ENCODE measurements at places on chromosomes 1 and 21.
A peak's percentile ranks its signal among the peaks of the same experiment; 100 is the strongest.

DNA sequence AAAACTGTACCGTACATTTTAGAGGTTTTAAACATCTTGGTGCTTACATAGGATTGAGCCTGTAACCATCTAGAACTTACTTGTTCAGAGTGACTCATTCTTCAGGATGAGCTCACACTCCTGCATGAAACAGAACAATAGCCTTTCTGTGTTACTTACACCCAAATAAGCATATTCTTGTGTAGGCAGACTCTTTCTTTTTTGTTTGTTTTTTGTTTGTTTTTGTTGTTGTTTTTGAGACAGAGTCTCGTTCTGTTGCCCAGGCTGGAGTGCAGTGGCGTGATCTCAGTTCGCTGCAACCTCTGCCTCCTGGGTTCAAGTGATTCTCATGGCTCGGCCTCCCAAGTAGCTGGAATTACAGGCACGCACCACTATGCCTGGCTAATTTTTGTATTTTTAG lies 3.8 kb upstream of the CA6 start:
- no peak for DNase-seq

- DNase-seq = peak; percentile 86
Measured at GRCh38 chr1:32249831-32250525, 1.1 kb upstream of the LCK start.

- no peak for DNase-seq
Measured at GRCh38 chr21:36630485-36631206, 68.3 kb upstream of the SIM2 start.

DNA sequence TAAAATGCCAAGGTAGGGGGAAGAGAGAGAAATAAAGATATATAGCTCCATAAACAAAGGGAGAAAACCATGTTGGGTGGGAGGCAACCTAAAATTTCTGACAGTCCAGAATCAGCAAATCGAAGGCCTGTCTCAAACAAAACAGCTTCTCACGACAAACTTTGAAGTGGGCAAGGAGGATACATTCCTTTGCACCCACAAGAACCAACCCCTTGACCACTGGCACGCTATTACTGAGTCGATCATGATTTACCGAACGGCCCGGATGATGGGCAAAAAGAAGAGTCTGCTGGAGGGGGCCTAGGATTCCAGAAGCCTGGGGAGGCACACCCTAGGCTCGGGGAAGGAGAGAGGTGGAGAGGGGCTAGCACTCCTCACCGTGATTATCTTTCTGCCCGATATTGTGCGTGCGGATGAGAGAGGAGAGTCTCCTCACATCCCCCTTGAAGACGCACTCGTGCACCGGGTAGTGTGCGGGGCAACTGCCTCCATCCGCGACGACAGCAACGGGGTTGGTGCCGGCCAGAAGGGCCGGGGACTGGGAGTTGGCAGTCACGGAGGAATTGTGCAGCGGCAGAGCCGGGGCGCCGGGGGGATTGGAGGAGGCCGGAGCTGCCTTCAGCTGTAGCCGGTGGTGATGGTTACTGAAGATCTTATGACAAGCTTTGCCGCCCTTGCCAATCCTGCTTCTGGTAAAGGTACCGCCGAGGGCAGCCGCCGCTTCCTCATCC lies 756 bp downstream of the ANKRD13C start:
- DNase-seq = no peak

GRCh38 chr1:40676501-40676900 lies 11.0 kb upstream of the RIMS3 start:
- no peak for DNase-seq
